Osteoblast (primary cell): ENCODE measurements at places on chromosomes 11 and 22. TPM values are rescaled to one million over a fixed set of nuclear protein-coding genes. Genes with fewer than 3 reads are reported as not detected.

DNA sequence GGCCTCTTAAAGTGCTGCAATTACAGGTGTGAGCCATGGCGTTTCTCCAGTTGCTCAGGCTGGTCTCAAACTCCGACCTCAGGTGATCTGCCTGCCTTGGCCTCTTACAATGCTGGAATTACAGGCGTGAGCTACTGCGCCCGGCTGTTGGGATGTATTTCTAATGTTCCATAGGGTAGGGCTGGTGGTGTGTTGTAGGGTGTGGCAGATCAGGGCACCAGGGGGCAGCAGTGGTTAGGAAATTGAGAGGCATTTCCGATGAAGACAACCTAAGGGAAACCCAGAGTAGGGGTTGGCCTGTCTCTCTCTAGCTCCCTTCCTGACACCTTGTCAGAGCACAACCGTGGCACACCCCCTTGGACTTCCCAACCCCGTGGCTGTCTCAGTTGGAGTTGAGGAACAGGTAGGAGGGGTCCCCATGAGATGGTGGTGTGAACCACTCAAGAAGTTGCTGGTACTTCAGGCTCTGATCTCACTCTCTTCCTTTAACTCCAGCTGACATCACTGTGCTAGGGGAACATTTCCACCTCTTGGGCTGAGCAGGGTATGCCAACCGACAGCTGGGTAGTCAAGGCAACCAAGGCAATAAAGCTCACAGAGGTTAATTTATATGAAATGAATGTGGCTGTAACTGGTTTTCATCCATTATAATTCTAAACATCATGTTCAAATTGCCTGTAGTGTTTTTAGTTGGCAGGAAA lies 33.0 kb downstream of the YWHAH start:
- peak; percentile 65 for DNase-seq

The HEPN1 gene
- total RNA-seq, result under 0.01 TPM in 1 of 2 replicates, not detected in the other

DNA sequence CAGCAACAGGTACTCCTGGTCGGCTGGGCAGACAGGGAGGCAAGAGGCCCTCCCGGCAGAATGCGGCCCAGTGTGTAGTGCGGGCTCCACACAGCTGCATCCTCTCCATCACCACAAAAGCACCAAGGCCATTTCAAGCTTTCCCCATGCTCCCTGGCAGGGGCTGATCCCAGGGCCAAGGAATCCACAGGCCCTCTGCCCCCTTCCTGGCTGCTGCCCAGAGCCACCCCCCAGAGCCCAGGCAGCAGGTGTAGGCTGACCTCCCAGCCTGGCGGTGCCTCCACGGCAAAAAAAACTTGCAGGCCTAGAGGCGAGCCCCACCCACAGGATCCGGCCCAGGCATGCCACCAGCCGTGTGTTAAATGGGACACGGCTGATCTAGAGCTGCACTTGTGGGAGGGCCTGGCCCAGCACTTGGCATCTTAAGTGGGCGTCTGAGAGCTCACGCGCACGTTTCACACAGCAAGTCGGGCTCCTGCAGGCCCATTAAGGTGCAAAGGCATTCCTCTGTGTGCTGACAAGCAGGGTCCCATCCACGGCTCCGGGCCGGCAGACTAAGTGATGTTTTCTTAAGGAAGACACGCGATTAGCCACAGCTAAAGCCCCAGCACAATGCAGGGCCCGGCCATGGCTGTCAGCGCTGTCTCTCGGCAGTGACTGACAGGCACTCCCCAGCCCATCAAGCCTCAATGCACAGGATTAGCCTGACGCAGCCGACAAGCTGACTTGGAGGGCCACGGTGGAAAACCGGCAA lies 19.8 kb upstream of the GNB1L start:
- peak; percentile 65 for DNase-seq

DNA sequence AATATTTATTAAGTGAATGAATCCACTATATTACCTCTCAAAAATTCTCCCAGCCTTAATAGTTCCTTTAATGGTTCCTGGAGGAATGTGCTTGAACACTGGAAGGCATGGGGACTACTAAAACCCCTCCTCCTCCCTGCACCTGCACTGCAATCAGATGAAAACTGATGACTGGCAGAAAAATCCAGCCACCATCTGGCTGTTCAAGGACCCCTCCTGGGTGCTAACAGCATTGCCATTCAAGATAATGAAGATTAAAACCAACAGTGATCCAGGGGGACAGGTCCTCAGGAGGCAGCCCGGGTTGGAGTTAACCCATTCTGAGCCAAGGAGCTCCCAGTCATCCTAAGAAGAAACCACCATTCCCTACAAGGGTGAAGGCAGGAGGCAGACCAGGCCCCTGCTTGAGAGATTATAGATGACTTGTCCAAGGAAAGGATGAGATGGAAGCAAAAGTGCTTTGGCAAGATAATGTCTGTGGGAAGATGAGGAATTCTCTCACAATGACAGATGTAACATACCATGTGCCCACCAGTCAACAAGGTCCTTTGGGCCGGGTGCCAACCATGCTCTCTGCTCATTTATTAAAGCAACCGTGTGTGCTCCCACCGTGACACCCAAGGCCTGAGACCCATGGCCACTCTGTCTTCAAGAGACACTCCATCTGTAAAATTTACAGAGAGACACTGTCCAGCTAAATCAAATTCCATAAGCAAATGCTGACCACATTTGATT lies 90.6 kb downstream of the LARGE1 start:
- DNase-seq, result no peak

- DNase-seq, result no peak
These were observed 307.7 kb upstream of the KIRREL3 start for GRCh38 chr11:127308291-127308690.

DNA sequence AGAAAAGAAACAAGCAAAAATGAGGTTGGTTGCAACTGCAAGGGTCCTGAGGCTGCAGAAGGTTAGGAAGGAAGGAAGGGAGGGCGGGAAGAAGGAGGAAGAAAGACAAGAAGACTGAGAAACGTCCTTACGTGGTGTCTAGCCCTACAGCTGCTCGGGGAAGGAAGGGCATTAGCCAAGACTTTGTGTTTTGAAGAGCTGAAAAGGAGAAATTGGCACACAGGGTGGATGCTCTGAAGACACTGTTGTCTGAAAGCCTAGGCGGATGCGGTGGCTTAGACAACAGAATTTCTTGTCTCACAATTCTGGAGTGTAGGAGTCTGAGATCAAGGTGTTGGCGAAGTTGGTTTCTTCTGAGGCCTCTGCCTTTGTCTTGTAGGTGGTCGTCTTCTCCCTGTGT lies 60.7 kb downstream of the MCM5 start:
- peak; percentile 13 for DNase-seq

The RAC2 gene
- 13.6 and 14.5 TPM in 2 replicates for total RNA-seq
